ENCODE measurements at places on chromosomes 13 and 19. TPM values are rescaled to one million over a fixed set of nuclear protein-coding genes. Genes with fewer than 3 reads are reported as not detected.

The ZNF497 gene
- 0.29 TPM for total RNA-seq

The MCEMP1 gene
- total RNA-seq = not detected

The VSTM2B gene
- not detected for total RNA-seq

The ZNF554 gene
- total RNA-seq = 2.6 TPM

The ZNF628 gene
- 5.8 TPM for total RNA-seq

The WTIP gene
- 19.1 TPM for total RNA-seq

The TEX29 gene
- not detected for total RNA-seq

The C3 gene
- total RNA-seq = 1,917 TPM

The LSM7 gene
- 100 TPM for total RNA-seq

The PRODH2 gene
- total RNA-seq = not detected

The ARHGAP45 gene
- total RNA-seq = 0.39 TPM

The SRRM5 gene
- 0.06 TPM for total RNA-seq

The PNMA8B gene
- total RNA-seq = 4.1 TPM

The AKAP8 gene
- 9.4 TPM for total RNA-seq

The ATP1A3 gene
- 0.05 TPM for total RNA-seq

The CEACAM3 gene
- not detected for total RNA-seq

The HCST gene
- not detected for total RNA-seq

The SHC2 gene
- 3.1 TPM for total RNA-seq

The GPC6 gene
- 52.5 TPM for total RNA-seq

The FAM174C gene
- total RNA-seq = 52.9 TPM

The OR7A5 gene
- not detected for total RNA-seq

The PLPPR3 gene
- total RNA-seq = 0.10 TPM

The TMEM255B gene
- total RNA-seq = not detected

The ICAM3 gene
- 6.0 TPM for total RNA-seq

The ERICH6B gene
- total RNA-seq = not detected

The EPS8L1 gene
- total RNA-seq = 0.34 TPM

The LMTK3 gene
- not detected for total RNA-seq

The BRD4 gene
- total RNA-seq = 22.3 TPM

The GAMT gene
- 45.7 TPM for total RNA-seq

The CLDND2 gene
- not detected for total RNA-seq

The ZIC5 gene
- not detected for total RNA-seq

The ZNF99 gene
- total RNA-seq = not detected

The PLVAP gene
- total RNA-seq = 0.31 TPM

The KLK3 gene
- total RNA-seq = not detected

The OSCAR gene
- not detected for total RNA-seq

The CGB3 gene
- not detected for total RNA-seq

The COX6B2 gene
- not detected for total RNA-seq

The SCN1B gene
- 15.2 TPM for total RNA-seq

The ELSPBP1 gene
- not detected for total RNA-seq

The STOML3 gene
- not detected for total RNA-seq

The FAM32A gene
- 70.0 TPM for total RNA-seq

The C19orf73 gene
- 0.25 TPM for total RNA-seq

The ONECUT3 gene
- total RNA-seq = not detected

The GIPR gene
- not detected for total RNA-seq

The LRRC63 gene
- not detected for total RNA-seq

The GJB2 gene
- not detected for total RNA-seq

The ANKLE1 gene
- total RNA-seq = 0.12 TPM

The TRPC4 gene
- total RNA-seq = 0.44 TPM

The FLT3LG gene
- total RNA-seq = 3.9 TPM

The PRR20B gene
- total RNA-seq = not detected

The SYNE4 gene
- total RNA-seq = not detected

The FUT1 gene
- 0.06 TPM for total RNA-seq

The CLEC17A gene
- total RNA-seq = not detected

Data from cardiac ventricle fibroblast (primary cell).